Stimulated activated CD4-positive, alpha-beta T cell treated with anti-CD3 and anti-CD28 coated beads, Interleukin-2, amount 100 ng/mL, for 48 hours (primary cell): ENCODE measurements at places on chromosomes 2 and 18.

GRCh38 chr2:73032702-73033097, 38.8 kb downstream of the SFXN5 start:
- no peak for DNase-seq

DNA sequence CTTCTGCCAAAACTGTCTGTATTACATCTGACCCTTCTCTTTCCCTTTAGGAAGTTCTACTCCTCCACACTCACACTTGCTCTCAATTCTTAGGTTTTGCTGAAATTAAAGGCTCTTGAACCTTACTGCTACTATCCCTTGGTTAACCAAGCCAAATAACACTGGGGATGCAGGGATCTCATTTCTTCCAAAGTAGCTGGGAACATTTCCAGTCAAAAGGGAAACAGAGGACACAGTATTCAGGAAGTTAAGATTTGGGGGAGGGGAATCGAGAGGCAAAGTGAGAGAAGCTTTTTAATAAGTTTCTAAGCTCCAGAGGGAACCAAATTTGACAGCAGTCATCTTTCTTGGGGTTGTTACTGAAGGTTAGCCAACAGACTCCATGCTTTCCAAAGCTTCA, 6.2 kb downstream of the SEPTIN2 start:
- no peak for DNase-seq

- DNase-seq: no peak
Observed at GRCh38 chr18:8948011-8948410, 154.5 kb upstream of the NDUFV2 start.

DNA sequence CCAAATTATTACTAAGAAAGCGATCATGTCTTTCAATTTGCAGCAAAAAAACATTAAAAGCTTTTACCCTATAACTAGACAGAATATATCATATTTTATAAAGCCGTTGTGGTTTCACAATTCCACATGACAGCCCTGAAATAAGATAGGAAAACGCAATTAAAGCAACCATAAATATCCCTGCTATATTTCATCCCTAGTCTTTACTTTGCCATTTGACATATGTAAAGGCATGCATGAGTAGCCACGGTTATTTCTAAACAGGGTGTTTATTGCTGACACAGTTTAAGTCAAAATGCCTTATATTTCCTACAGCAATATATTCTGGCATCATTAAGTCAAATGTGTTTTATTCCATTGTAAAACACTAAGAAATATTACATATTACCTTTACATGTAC, 239.9 kb downstream of the DSEL start:
- DNase-seq: no peak

- DNase-seq: no peak
Observed at GRCh38 chr2:137838255-137839092, 125.8 kb upstream of the HNMT start.

GRCh38 chr2:217755027-217755745, 247.6 kb downstream of the TNS1 start:
- no peak for DNase-seq

DNA sequence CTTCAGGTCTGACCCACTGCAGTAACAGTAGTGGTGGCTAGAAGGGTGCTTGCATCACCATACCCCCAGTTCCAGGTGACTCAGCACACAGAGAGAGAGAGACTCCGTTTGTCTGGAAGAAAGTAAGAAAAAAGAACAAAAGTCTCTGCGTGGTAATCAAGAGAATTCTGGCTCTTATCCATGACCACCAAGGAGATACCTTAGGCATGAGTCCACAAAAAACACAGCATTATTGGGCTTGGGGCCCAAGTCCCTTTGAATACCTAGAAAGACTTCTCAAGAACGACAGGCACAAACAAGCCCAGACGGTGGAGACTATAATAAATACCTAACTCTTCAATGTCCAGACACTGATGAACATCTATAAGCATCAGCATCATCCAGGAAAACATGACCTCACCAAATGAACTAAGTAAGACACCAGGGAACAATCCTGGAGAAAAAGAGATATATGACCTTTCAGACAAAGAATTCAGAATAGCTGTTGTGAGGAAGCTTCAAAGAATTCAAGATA, 21.7 kb upstream of the BAZ2B start:
- no peak for DNase-seq

- no peak for DNase-seq
Observed at GRCh38 chr2:19837235-19837766, 64.5 kb downstream of the TTC32 start.

GRCh38 chr2:68441179-68441993, 25.7 kb downstream of the FBXO48 start:
- peak; percentile 84 for DNase-seq

DNA sequence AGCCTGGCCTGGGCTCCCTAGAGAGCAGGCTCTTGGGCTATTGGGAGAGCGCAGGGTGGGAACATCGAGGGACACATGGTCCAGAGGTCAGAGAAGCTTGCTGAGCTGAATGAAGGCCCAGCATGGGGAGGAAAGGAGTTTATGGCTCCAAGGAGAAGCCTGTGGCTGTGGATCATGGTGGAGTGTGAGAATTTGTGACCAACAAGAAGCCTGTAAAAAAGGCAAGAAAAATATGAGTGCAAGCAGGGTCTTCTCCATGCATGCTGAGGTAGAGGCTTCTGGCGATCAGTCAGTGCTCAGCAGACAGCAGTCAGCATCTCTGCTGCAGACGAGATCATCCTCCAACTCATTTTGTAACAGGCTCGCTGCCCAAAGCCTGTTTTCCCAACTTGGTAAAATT, 1.3 kb upstream of the SCYGR3 start:
- DNase-seq: no peak

GRCh38 chr2:82665691-82666090, 1793.4 kb downstream of the SUCLG1 start:
- no peak for DNase-seq

DNA sequence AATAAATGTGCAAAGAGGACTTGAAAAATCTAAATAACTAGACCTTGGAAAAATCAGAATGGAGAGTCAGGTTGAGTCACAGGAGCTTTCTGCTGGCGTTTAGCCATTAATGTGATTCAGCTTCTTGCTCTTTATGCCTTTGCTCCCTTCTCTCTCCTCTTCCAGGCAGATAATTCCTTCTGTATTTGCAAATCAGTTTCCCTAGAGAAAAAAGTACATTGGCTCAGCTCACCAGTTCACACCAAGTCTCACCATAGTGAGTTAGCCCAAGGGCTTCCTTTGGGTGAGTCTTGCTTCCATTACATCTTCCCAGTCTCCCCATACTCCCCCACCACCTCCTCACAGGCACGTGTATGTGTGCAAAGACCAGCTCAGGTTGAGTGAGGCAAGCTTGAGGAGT, 73.6 kb downstream of the CYBRD1 start:
- DNase-seq: no peak

GRCh38 chr2:239164335-239164871, 236.4 kb downstream of the HDAC4 start:
- DNase-seq: peak; percentile 3

DNA sequence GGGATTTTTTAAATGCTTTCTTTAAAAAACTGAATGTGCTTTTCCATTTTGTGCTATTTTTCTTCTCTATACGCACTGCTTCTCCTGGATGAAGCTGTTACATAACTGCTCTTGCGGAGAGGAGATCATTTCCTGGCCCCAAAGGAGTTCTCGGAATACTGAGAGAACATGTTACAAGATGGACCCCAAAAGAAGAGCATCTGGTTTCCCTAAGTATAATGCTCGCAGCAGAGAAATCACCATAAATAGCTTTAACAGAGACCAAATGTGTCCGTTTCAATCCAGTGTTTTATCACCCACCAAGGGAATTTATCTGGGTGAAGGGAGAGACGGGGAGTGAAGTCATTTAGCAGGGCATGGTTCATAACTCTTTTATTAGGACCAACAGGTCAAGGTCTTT, 80.1 kb downstream of the RBM43 start:
- DNase-seq: no peak
